ENCODE measurements at places on chromosomes 2 and 18.

- DNase-seq = no peak
Observed at GRCh38 chr18:78780719-78781600, 198.7 kb upstream of the SALL3 start.

DNA sequence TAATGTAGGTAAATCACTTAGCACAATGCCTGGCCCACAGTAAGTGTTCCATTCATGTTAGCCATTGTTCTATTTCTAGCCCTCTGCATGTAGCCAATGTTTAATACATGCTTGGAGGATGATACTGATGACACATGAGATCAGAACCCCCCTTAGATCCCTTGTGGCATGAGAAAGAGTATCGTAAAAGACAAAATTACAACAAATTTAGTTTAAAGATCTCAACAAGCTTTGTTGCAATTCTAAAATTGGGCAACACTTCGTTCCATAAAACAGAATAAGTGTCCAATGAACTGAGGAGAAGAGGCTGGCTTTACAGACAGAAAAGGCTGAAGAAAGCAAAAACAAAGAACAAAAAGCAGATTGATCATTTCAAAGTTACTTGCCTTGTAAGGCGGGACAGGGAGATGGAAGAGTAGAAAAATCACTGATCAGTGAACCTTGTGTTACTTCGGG, 148.7 kb upstream of the SLC1A4 start:
- no peak for DNase-seq

DNA sequence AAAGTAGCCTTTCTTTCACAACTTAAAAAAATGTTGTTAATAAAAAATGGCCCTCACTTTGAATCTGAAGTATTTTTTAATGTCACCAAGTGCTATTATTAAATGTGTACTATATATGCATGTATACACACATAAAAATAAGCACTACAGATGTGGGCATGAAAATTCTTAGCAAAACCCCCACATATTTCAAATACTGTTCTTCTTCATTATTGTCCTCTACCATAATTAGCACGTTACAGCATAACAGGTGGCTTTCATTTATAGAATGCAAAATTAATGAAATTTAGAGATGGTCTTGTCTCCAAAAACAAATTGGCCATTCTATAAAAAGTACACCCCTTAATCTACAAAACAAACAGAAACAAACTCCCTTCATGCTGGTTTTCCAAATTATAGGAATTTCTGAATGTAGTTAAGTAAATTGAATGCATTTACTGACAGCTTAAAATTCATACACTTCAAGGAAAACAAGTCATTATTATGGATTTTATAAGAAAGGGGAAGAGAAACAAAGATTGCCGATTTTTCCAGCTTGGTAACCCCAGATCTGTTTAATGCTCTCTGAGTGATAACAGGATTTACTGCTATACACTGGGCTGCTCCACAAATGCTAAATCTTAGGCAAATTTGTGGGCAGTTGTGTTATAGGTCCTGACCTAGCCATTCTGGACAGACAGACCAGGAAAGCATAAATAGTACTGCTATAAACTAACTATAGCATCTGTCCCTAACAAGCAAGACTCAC, 67.2 kb downstream of the SPRED2 start:
- no peak for DNase-seq

GRCh38 chr2:180962727-180963314, 17.6 kb upstream of the UBE2E3 start:
- DNase-seq = no peak

- no peak for DNase-seq
Observed at GRCh38 chr2:118979152-118979861, 37.3 kb downstream of the MARCO start.
